A172 (cell line): ENCODE measurements at places on chromosomes 1 and 21. TPM values are rescaled to one million over a fixed set of nuclear protein-coding genes. Genes with fewer than 3 reads are reported as not detected.

DNA sequence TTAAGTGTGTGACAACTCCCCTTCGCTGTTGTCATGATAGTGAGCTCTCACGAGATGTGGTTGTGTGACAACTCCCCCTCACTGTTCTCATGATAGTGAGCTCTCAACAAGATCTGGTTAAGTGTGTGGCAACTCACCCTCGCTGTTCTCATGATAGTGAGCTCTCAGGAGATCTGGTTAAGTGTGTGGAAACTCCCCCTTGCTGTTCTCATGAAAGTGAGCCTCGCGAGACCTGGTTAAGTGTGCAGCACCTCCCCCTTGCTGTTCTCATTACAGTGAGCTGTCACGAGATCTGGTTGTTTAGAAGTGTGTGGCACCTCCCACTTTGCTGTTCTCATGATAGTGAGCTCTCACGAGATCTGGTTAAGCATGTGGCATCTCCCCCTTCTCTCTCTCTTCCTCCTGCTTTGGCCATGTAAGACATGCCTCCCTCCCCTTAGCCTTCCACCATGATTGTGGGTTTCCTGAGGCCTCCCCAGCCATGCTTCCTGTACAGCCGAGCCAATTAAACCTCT, 25.1 kb upstream of the LSS start:
- no peak for DNase-seq

- no peak for DNase-seq
Measured at GRCh38 chr1:224731633-224732032, 115.5 kb downstream of the CNIH3 start.

- no peak for DNase-seq
Measured at GRCh38 chr1:103112546-103112945, 4.2 kb upstream of the COL11A1 start.

GRCh38 chr1:227786673-227787512, 28.6 kb upstream of the PRSS38 start:
- DNase-seq, result no peak

FOXO6 gene
- total RNA-seq, result 0.47 and 1.0 TPM in 2 replicates

- DNase-seq, result peak; percentile 38
Measured at GRCh38 chr1:200364091-200364759, 45.6 kb downstream of the ZNF281 start.

DNA sequence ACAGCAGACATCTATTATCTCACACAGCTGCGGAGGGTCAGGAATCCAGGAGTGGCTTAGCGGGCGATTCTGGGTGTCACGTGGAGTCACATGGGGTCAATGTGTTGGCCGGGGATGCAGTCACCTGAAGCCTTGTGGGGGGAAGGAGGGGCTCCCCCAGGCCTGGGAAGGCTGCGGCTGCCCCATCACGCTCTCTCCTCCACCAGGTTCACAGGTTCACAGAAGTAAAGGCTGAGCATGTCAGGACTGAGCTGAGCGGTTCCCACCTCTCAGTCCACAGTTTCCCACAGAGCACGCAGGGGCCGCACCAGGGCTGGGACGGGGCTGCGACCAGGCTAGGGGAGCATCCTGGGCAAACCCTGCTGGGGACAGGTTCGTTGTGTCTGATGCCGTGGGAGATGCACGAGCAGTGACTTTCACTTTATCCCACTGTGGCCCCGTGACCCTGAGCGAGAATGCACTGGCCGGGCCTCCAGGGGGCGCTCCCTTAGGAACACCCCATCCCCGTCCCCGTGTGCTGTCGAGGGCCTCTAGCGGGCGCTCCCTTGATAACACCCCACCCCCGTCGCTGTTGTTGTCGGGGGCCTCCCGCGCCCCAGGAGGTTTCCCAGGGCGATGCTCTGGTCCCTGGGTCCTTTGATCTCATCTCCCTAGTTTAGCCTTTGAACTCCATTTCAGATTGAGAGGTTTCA, 73.2 kb upstream of the TRAPPC10 start:
- peak; percentile 55 for DNase-seq

HPDL gene
- not detected in 2 replicates for total RNA-seq

GRCh38 chr1:244102046-244102445, 51.0 kb downstream of the ZBTB18 start:
- no peak for DNase-seq

GRCh38 chr1:171128463-171128862, 37.8 kb downstream of the FMO3 start:
- DNase-seq, result no peak

DNA sequence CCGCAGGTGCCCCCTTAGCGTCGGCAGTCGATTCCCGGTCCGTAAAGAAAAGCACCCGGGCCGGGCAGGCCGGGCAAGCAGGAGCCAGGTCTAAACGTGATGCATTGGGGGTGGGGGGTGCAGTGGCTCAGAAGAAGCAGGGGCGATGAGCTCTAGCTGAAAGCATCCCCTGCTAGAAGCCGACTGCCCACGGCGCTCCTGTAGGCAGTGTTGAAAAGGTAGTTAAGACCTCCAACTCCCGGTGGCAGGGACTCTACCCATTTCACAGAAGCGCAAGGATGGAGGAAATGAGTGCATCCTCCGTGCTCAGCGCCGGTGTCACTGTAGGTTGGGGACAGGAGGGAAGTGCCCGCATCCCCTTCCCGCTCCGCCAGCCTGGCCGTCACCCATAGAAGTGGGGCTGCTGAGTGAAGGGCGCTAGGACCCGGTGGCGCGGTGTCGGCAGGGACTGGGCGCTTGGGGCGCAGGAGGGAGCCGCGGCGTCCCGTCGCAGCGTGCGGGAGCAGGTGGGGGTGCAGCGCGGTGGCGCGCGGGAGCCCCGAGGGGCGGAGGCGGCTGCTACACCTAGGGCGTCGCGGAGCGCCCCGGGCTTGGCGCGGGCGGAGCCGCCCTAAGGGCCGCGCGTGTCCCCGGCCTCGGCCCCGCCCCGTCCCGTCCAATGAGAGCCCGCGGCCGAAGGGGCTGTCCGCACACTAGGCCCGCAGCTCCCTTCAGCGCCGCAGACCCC, at the start of gene WNT2B:
WNT2B (plus strand) TSS at position 688 of the 727 bp plus-strand sequence. CDS start 298 bp downstream, outside the sequence.
- no peak for DNase-seq

- DNase-seq, result no peak
Measured at GRCh38 chr1:110262846-110263631, 52.9 kb downstream of the KCNC4 start.

GRCh38 chr1:60942896-60943638, 139.3 kb upstream of the NFIA start:
- no peak for DNase-seq

RGS4 gene
- total RNA-seq, result 31.3 and 49.7 TPM in 2 replicates

GRCh38 chr1:26706315-26706714, 10.5 kb downstream of the ARID1A start:
- no peak for DNase-seq
